Activated naive CD8-positive, alpha-beta T cell treated with anti-CD3 and anti-CD28 coated beads, Interleukin-2, amount 50 U/mL, for 24 hours (primary cell): ENCODE measurements at places on chromosomes 3 and 15.
A peak's percentile ranks its signal among the peaks of the same experiment; 100 is the strongest.

GRCh38 chr15:89442671-89443307 lies 53.6 kb downstream of the RHCG start:
- DNase-seq = peak; percentile 73

DNA sequence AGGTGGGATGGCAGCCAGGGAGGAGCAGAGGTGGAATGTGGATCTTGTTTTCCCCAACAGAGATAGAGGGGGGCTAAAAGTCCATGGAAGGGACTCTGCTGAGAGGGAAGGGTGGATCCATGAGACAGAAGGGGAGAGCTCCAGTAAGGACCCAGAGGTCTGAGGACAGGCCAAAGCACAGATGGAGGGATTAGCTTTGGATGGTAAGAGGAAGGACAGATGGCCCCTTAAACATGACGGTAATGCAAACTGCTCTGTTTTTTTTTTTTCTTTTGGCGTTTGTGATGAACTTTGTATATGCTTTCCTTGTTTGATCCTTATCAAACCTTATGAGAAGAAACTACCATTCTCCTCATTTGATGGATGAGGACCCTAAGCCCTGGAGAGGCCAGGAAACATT lies 96.2 kb downstream of the IGF1R start:
- no peak for DNase-seq

- peak; percentile 96 for DNase-seq
These were observed 71.1 kb downstream of the CCNL1 start for GRCh38 chr3:157088601-157089454.

DNA sequence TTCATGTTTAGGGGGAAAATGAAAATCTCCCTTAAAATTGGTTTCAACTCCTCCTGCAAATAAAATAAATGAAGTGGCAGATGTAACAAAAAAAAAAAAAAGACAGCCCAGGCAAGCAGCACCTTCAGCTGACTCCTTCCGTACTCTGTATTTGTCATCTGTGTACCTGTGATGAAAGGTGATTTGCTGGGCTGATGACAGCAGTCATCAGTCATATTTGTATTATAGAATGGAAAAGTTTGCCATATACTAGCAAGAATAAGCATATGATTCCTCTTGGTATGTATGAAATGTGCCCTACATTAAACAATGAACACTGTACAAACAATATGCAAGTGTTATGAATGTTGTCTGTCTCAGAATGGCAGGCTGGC lies 44.1 kb upstream of the WWTR1 start:
- no peak for DNase-seq

- DNase-seq = no peak
These were observed 1337.9 kb upstream of the EPHA6 start for GRCh38 chr3:95476534-95476933.

GRCh38 chr3:15102256-15102655 lies 3.3 kb upstream of the RBSN start:
- DNase-seq = no peak

DNA sequence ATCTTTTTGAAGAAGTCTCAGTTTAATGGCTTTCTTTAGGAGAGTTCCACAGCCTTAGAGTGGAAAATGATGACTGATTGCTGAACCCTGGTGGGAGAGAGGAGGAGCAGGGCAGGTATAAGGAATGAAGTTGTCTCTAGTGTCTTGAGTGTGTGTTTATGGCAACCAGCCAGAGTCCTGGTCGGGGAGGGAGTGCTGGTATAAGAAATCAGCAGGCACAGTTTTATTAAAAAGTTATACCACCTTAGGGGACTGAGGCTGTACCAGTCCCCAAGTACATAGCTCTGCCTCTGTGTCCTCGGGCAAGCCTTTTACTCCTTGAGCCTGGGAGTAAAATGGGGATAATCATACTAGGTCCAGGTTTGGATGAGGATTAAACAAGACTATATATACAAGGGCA lies 29.8 kb downstream of the SLC22A14 start:
- no peak for DNase-seq

DNA sequence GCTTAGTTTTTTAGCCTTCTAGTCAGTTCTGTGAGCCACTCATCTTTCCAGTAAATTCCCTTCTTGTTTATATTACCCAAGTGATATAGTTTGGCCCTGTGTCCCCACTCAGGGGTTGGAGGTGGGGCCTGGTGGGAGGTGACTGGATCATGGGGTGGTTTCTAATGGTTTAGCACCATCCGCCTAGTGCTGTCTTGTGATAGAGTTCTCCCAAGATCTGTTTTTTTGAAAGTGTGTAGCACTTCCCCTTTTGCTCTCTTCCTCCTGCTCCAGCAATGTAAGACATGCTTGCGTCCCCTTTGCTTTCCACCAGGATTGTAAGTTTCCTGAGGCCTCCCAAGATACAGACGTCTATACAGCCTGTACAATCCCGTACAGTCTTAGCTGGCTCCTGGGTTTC lies 53.7 kb upstream of the INO80 start:
- DNase-seq = no peak

GRCh38 chr3:52743152-52743551 lies 27.6 kb downstream of the NEK4 start:
- no peak for DNase-seq

- DNase-seq = peak; percentile 22
These were observed 51.6 kb downstream of the ATP10A start for GRCh38 chr15:25811481-25811906.

DNA sequence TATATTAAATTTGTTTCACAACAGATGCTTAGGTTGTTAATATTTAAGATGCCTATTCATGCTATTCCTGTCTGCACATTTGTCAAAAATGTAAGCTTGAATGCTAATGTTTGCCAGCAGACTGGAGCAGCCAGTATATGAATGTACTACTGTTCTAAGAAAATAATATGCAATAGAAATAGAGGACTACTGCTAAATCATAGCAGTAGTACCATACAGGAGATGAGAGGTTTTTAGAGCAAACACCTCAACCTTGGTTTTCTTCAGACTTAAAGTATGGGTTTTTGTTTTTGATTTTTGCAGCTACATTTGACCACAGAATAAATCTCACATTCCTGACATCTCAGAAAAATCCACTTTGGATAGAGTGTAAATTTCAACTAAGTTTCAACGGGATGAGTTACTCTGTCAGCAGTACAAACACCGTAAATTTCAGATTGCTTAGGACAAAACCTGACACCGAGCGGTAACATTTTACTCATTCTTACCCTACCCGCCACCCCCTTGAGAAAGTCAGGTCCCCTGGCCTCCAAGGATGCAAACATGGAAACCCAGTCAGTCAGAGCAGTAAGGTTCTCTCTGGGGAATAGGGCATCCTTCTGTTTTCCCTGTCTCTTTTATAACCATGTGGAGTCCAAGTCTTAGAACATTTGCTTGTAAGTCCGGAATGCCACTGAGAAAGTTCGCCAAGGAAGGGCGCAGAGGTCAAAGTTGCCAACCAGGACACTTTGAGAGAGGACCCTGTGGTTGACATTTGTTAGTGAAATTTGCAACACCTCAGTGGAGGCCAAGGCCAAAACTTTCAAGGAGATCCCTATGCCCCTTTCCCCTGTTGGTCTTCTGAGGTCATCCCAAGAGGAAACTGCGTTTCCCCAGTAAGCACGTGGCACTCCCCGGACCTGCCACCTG lies 17.9 kb upstream of the SATB1 start:
- no peak for DNase-seq

- no peak for DNase-seq
These were observed 64.4 kb downstream of the GTPBP8 start for GRCh38 chr3:113055201-113055600.

DNA sequence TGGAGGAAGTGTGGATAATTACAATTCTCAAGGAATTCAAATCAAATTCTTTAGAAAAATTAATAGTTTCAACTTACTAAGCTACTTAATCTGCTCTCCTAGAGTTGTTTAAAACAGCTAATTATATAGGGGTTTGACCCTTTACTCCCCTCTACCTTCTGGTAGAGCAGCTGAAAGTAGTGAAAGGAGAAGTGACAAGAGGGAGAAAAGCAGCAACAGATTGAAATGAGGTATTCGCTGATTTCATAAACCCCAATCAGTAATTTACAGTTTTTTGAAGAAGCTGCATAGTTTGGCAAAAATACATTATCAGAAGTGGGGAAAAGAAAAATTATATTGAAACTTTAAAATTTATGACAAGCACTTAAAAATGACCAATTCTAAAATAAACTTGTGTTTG lies 52.8 kb downstream of the ZMAT3 start:
- DNase-seq = no peak

- DNase-seq = no peak
These were observed 90.0 kb downstream of the RBPMS2 start for GRCh38 chr15:64685230-64685888.

DNA sequence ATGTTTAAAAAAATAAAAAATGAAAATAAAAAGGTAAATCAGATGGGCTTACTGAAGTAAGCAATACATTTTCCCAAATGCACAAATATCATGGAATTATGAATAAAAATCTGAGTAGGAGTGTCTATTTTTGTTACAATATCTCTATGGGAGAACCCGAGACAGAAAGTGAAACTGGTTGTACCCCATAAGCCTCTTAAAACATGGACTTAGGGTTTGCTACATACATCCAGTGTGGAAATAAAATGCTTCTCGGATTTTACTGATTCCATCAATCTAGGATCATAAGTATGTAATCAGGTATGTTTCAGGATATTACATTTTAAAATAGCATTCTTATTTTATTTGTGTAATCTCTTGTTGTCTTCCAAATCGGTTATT lies 177.8 kb upstream of the CDIN1 start:
- DNase-seq = no peak

- no peak for DNase-seq
These were observed 29.5 kb upstream of the SMAD3 start for GRCh38 chr15:67035886-67036285.

DNA sequence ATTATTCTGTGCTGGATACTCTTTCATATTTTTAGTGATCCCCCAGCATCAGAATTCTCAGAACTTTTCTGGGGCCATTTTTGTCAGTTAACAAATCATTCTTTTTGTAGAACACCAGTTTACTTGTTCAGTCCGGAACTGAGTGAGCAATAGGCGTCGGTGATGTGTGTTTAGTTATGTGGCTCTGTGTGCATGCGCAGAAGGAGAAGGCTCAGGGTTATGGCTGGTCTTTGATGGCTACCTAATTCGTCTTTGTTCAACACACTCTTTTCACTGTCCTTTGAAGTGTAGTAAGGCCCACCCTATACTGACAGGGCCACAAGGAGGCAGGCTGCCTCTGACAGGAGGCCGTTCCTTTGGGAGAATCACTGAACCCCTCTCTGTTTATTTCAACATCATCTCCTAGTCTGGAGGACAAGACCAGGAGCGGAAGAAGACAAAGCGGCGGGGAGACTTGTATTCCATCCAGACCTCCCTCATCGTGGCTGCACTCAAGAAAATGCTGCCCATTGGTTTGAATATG lies 158.2 kb upstream of the CHRM5 start:
- DNase-seq = no peak

DNA sequence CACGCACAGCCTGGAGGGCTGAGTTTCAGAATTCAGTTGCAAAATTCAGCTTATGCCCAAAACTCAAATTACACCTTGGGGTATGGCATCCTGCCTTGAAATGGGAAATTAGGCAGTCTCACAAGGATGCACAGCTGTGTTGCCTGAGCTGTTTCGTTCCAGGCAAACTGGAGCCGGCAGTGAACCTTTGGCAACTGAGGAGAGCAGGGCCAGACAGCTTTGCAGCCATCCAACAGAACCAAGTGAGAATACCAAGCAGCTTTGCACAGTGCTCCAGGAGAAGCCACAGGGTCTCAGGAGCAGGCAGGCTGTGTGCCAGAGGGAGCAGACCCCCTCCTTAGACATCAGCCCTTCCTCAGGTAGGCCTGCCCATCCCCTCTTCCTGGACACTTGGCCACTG lies 32.5 kb upstream of the BFSP2 start:
- DNase-seq = no peak

DNA sequence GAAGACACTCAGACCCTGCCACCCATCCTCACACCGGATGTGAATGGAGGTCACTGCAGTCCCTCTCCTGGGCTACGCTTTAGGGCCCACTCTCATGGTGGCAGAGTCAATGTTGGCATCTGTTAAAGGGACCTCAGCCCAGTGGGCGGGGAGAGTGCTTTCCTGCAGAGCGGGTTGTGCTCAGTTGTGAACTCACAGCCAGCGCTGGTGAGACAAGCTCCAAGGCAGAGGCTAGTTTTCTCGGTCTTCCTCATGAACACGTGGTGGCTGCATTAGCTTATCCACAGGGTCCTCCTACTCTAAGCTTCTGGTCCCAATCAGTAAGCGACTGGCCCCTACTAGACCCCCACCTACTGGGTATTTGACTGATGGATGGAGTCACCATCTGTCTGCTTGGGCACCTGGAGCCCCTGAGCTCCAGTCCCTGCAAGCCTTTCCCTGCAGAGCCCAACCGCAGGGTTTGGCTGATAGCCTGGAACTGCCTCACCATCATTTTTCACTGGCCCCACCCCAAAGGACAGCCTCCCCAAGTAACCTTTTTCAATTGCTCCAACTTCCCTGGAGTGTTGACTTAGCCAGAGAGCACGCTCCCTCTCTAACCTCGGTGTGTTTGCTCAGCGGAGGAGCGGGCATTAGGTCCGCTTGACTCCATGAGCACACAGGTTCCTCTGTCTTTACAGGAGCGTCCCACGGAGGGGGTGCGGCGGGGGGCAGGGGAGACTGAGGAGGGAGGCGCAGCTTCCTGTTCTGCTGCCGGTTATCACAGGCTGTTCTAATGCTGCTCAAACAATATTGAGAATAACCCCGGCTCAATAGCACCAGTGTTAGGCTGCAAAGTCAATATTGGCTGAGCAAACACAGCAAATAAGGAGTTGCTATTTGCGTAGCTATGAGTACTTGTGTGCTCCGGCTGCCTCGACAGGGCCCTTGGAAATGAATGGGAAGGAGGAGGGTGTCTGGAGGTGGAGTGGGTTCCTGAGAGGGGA lies 141.7 kb downstream of the RPLP1 start:
- DNase-seq = no peak

DNA sequence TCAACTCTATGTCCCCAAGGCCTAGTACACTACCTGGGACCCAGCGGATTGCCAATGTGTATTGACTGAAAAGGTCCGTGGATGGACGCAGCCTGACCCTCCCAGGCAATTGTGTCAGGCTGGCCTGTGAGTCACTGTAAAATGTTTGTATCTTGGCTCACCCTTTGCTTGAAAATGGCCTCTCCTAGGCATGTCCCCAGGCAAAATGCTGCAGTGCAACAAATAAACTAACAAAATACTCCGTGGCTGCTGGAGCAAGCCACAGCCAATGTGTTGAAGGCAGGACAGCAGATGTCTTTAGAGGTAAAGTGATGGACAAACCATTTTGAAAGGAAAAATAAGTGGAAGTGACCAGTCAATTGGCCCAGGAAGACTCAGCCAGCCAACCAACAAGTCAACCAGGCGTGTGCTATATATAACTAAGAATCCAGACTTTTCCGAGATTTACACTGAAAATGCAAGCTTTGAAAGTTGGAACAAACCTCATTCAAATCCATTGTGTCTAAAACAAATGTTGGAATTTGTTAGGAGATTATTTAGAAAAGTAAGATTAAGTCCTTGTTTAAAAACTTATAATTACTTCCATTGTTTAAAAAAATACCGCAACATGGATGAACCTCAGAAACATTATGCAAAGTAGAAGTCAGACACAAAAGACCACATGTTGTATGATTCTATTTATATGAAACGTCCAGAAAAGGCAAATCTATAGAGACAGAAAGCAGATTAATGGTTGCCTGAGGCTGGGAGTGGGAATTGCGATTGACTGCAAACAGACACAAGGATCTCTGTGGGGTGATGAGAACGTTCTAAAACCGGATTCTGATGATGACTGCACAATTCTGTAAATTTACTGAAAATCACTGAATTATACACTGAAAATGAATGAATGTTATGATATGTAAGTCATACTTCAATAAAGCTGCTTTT lies 191.2 kb downstream of the TLE3 start:
- no peak for DNase-seq
